ENCODE measurements at places on chromosomes 12 and 14.

- no peak for DNase-seq
- no peak overlapping the region for H3K4me3 ChIP-seq
- no peaks in the 10 kb centered on the region for H3K36me3 ChIP-seq
- no peaks in the 10 kb centered on the region for H3K4me1 ChIP-seq
- H3K27me3 ChIP-seq, result no peaks in the 10 kb centered on the region
- H3K27ac ChIP-seq, result no peak overlapping the region
Measured at GRCh38 chr12:128009108-128009507, 257.9 kb upstream of the TMEM132C start.

DNA sequence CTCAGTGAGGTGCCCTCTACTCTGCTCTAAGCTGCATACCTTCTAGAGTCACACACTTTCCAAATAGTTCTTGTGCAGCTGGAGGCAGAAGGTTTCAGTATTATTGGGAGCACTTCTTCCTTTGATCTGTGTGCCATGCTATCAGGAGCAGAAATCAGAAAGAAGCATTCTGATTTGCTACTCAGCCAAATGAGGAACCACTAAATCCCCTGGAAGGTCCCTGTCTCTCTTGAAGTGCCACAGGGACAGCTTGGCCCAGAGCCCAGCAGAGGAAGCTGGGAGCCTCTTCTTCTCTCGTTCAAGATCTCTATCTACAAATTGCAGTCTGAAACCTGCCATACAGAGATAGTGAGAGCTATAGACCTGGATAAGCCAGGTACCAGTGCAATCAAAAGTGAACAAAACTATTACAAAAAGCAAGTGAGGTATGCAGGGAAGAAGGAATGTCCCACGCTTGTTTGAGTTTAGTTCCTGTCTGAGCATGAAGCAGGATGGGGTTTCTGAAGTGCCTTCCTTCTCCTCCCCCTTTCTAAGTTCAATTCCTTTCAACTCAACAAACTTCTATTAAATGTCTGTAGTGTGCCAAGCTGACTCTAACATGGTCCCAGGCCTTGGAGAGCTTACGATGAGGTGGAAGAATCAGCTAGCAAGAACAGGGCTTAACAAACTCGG, 100.9 kb upstream of the PARP11 start:
- H3K27ac ChIP-seq, result peak overlapping the region; percentile 92
- H3K4me1 ChIP-seq, result peaks cover 64% of the 10 kb centered on the region
- H3K36me3 ChIP-seq, result peaks cover 8% of the 10 kb centered on the region
- no peaks in the 10 kb centered on the region for H3K27me3 ChIP-seq
- peak; percentile 37 for DNase-seq
- peak overlapping the region; percentile 52 for H3K4me3 ChIP-seq

DNA sequence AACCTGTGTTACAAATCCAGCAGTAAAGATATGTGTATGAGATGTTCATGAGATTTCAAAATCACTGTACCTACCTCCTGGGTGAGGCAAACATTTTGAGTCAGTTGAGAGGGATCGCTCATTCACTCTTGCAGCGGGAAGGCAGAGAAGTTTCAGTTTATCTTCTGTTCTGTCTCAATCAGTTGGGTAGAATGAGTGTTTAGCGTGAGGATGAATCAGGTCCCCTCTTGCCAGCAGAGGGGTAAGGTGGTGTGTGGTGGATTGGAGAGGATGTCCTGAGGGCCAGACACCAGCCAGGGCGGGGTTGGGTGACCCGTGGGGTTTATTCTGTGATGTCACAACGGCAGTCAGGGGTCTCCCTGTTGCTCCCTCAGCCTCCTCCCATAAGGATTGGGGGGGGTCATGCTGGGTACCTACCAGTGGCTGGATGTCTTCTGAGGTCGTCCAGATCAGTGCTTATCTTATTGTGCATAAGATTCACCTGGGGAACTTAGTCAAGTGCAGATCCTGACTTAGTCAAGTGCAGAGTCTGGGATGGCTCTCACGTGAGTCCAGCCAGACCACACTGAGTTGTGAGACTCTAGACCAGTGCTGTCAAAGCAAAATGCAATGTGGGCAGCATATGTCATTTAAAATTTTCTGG, at the start of gene GSG1:
TSS of gene GSG1 (minus strand) at position 277 of the 643 bp plus-strand sequence. CDS start at position 122, 155 bp downstream.
- H3K4me1 ChIP-seq, result peaks cover 38% of the 10 kb centered on the region
- no peak within 1 kb of the TSS for H3K4me3 ChIP-seq
- H3K36me3 ChIP-seq, result no peaks in the 10 kb centered on the region
- H3K27me3 ChIP-seq, result no peaks in the 10 kb centered on the region

DNA sequence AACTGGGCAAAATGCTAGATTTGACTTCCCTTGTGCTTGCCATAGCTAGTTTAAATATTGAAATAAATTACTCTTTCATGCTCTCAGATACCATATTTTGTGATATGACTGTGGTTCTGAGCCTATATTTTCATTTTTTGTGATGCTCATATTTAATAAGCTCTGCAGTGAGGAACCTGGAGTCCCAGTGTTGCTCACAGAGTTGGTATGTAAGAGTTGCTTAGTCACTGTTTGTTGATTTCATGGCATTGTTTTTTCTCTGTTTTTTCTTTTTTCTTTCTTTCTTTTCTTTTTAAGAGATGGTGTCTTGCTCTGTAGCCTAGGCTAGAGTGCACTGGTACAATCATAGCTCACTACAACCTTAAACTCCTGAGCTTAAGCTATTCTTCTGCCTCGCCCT, 750.5 kb upstream of the TMEM132C start:
- peaks cover 2% of the 10 kb centered on the region for H3K27me3 ChIP-seq
- no peak overlapping the region for H3K4me3 ChIP-seq
- no peaks in the 10 kb centered on the region for H3K4me1 ChIP-seq
- DNase-seq, result no peak

DNA sequence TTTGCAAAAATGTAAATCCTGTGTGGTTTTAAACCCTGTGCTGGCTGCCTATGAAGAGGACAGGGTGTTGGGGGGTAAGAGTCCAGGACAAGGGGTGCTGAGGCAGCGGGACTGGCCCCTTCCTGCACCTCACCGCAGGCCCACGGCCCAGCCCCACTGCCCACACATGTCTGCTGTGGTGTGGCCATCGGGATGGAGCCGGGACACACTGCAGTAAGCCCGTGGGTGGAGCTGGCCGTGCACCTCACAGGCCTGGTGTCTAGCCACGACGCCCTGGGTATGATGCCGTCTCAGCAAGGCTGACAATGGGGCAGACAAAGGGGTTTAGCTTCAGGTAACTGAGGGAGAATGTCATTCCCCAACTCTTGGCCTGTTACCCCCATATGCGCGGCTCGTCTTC, 19.6 kb downstream of the AMN start:
- peaks cover 6% of the 10 kb centered on the region for H3K4me1 ChIP-seq
- no peak overlapping the region for H3K4me3 ChIP-seq
- H3K27me3 ChIP-seq, result no peaks in the 10 kb centered on the region
- DNase-seq, result no peak
- no peak overlapping the region for H3K27ac ChIP-seq
- no peaks in the 10 kb centered on the region for H3K36me3 ChIP-seq

- H3K27me3 ChIP-seq, result no peaks in the 10 kb centered on the region
- DNase-seq, result no peak
- no peaks in the 10 kb centered on the region for H3K36me3 ChIP-seq
- H3K27ac ChIP-seq, result no peak overlapping the region
Measured at GRCh38 chr12:45557016-45557415, 172.5 kb upstream of the ARID2 start.

- DNase-seq, result no peak
- H3K27ac ChIP-seq, result no peak overlapping the region
- no peaks in the 10 kb centered on the region for H3K4me1 ChIP-seq
- H3K36me3 ChIP-seq, result no peaks in the 10 kb centered on the region
Measured at GRCh38 chr14:89012282-89013097, 188.0 kb downstream of the TTC8 start.

DNA sequence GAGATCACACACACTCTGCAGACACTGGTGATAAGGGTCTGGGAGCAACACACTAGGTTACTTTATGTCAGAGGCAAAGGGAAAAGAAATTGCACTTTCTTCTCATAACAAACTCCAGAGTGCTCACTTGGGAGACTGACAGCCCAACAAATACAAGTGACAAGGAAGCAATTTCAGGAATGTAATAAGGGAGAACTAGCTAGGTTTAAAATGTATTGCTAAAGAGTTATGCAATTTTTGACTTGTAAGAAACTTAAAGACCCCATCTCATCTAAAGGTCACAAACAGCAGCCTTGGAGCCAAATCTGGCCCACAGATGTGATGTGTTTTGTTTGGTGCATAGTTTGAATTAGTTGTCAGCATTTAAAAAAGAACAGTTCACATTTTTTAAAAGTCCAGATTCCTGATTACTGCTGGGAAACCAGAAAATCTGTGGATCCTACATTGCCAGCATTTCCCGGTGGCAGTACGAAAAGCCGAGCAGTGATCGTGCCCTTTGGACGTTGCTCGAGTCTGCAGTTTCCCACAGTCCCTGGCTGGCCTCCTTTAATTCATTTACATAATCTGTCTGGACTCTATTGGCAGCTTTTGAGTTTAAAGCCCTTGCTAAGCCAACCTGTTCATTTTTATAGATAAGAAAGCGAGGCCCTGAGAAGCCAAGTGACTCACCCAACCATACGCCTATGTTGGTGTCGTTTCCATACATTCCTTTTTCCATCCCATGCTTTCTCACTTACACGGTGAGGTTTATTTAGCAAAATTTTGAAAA, 42.0 kb upstream of the ETV6 start:
- H3K36me3 ChIP-seq, result no peaks in the 10 kb centered on the region
- no peak for DNase-seq
- H3K27me3 ChIP-seq, result no peaks in the 10 kb centered on the region

DNA sequence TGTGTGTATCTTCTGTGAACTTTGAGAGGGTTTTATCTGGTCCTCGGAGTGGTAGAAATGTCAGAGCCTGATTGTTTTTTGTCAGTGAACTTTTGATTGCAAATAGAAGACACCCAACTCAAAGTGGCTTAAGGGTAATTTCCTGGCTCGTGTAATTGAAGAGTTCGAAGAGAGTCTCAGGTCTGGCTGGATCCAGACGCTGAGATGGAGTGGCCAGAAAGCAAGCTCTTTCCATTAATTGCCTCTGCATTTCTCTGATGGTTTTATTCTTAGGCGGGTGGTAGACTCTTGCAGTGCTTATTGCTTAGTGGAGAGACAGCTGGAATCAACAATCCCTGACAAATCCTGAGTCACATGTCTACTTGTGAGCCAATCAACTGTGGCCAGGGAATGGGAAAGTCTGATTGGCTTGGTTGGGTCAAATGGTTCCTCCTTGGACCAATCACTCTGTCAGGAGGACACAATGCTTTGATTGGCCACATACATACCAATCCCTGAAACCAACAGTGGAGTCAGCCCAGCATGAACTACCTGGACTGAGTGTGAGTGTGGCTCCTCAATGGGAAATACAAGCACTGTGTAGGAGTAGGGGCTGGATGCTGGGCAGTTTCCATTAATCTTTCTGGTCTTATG, 330.5 kb downstream of the AACS start:
- no peaks in the 10 kb centered on the region for H3K4me1 ChIP-seq
- no peaks in the 10 kb centered on the region for H3K36me3 ChIP-seq
- no peak overlapping the region for H3K4me3 ChIP-seq
- DNase-seq, result no peak
- peaks cover 4% of the 10 kb centered on the region for H3K27me3 ChIP-seq

- DNase-seq, result peak; percentile 16
- H3K4me3 ChIP-seq, result peak overlapping the region; percentile 81
- H3K36me3 ChIP-seq, result peaks cover 4% of the 10 kb centered on the region
- peak overlapping the region; percentile 79 for H3K27ac ChIP-seq
- peaks cover 8% of the 10 kb centered on the region for H3K27me3 ChIP-seq
Measured at GRCh38 chr14:52551696-52552062, 626 bp downstream of the TXNDC16 start.

DNA sequence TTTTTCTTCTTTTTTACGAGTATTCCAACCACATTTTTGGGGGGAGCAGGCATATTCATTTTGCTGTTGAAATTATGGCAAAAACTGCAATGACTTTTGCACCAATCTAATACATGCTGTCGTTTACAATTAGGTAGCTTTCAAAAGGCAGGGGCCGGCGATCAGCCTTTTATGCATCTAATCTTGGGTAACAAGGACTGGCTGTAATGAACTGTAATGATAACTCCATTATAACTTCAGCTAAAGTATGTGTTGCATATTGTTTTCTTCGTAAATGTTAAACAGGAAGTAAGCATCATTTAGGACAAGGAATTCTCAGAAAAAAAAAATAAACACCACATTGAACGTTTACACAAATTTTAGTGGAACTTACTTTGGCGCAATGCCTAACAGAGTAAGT, 30.3 kb upstream of the KLRF1 start:
- no peaks in the 10 kb centered on the region for H3K27me3 ChIP-seq
- H3K4me3 ChIP-seq, result peak overlapping the region; percentile 74
- peaks cover 56% of the 10 kb centered on the region for H3K4me1 ChIP-seq
- peak overlapping the region; percentile 86 for H3K27ac ChIP-seq
- no peaks in the 10 kb centered on the region for H3K36me3 ChIP-seq

DNA sequence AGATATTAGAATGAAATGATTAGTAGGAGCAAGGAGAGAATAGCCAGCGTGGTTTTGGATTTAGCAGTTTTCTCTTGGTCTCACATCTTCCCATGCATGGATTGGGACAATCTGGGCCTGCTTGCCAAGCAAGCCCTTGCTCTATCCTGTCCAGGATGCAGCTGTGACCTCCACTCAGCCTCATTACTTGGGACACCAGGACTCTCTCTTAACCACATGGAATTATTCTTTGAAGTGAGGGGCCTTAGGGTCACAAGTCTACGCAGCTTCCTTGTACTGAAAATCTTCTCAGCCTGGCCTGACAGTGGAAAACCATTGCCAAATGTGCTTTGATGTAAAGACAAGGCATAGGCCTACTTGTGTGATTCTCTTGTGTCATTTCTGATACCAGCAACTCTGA, 28.0 kb upstream of the DCN start:
- no peaks in the 10 kb centered on the region for H3K36me3 ChIP-seq
- DNase-seq, result no peak
- H3K4me3 ChIP-seq, result no peak overlapping the region
- peaks cover 2% of the 10 kb centered on the region for H3K27me3 ChIP-seq
- H3K4me1 ChIP-seq, result no peaks in the 10 kb centered on the region
- H3K27ac ChIP-seq, result no peak overlapping the region

DNA sequence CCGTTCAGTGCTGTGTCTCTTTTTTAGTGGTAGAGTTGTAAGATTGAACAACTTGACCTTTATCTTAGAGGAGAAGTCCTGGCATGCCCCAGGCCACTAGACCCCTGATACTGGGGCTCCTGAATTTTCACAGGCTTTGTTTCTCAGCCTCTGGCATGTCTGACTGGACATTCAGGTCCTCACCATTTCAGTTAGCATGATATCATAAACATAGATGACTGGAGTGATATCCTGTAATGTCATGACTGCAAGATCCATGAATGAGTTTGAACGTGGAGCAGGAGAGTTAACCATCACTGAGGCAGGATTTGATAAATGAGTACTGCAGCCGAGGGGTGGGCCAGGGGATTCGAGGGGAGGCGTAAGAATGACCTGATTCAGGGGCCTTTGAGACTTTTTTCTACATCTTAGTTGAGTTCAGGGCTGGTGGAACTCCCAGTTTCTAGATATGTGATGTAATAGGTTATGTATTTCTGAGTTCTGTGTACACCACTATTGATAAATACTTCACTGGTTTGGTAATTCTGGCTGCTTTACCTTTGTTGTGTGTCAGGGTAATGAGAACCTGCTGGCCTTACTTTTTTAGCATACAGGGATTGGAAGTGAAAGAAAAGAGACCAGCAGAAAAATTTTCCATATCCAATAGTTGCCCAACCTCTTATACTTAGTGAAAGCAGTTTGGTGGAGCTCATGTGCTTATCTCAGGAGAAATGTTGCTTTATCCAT, 217.0 kb downstream of the SYNE2 start:
- no peak overlapping the region for H3K4me3 ChIP-seq
- peaks cover 15% of the 10 kb centered on the region for H3K36me3 ChIP-seq
- H3K27me3 ChIP-seq, result no peaks in the 10 kb centered on the region
- no peaks in the 10 kb centered on the region for H3K4me1 ChIP-seq
- no peak overlapping the region for H3K27ac ChIP-seq

Measured in activated CD8-positive, alpha-beta T cell treated with anti-CD3 and anti-CD28 coated beads for 36 hours (primary cell).